ENCODE measurements at places on chromosomes 16 and 17.

GRCh38 chr16:57883953-57884654 lies 81.8 kb upstream of the KIFC3 start:
- DNase-seq, result no peak

- no peak for DNase-seq
These were observed 6.0 kb downstream of the MXRA7 start for GRCh38 chr17:76704805-76705204.

DNA sequence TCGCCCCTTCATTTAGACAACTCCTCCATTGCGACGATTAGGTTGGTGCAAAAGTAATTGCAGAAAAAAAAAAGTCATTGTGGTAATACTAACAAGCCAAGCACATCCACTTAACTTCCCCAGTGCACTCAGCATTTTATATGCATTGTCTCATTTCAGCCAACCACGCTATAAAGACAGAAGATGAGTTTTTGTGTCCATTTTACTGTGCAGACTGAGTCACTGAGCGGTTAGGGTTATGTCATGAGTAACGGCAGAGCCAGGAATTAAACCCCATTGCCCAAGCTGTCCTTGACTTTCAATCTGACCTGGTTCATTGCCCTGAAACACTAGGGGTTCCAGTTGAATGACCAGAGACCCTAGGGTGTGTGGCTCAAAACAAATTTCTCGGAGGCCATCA lies 218.7 kb downstream of the XYLT1 start:
- no peak for DNase-seq

DNA sequence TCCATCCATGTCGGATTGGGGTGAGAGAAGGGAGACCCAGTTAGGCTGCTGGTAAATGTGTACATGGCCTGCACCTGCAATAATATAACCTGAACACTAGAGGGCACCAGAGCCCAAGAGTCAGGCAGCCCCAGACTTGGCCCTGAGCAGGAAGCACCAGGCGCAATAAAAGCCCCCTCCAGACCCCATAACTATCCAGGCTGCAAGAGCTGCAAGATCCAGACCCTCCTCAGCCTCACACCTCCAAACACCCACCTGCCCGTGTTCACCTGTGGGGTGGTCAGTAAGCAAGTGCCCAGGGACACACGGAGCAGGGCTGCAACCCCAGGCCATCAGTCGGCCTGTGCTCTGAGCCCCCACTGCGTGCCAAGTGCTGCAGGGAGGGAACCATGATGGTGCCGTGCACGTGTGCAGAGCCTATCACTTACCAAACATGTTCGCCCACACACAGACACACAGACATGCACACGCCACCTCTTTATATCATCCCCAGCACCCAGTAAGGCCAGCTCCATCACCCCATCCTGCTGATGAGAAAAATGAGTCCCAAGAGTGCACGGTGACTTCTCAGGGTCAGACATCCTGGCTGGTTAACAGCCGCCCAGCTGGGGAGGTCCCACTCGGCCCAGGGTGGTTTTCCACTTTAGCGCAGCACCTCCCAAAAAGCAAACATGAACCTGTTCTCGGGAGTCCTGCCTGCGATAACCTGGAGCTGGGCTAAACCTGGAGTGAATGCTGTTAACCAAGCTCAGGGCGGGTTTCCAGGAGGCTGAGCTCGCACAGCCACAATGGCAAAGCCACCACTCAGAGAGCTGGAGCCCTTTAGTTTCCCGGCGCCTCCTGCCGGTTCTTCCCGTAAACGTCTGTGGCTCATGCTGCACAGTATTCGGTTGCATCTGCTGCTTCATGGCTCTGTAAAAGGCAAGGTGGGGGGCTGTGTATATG lies 439.8 kb downstream of the SOX9 start:
- no peak for DNase-seq
